ENCODE measurements at places on chromosomes 6 and 20.

DNA sequence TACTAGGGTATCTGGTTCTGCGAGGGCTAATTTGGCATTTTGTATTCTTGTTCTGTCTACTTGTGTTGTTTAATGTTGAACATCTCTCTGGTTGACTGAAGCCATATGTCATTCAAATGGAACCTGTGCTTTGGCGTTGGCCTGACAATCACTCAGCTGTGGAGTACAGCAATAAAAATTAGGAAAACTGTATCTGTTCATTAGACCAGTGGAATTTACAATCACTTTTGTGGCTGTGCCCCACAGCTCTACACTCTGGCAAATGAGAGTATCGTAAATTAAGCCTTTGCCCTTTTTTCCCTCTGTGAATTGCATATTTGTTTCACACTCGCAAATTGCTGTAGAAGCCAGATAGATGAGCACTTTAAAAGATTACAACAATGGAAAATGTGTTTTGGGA is 102.0 kb downstream of the ARID1B start:
- DNase-seq = no peak

DNA sequence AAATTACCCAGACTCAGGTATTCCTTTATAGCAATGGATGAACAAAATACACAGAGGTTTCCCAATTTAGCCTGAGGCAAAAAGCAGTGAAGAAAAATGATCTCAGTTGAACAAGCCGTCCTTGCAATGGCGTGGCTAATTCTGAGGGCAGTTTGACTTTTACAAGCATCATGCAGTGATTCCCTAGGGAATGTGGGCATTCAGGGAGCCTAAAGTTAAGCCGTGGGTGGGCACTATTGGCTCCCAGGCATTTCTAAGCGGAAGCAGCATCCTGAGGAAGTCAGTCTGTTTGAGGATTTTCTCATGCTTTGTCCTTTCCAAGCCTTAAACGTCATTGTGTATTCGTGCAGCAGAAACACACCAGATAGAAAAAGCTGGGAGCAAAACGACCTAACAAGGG is 133.9 kb downstream of the MYLK4 start:
- no peak for DNase-seq

DNA sequence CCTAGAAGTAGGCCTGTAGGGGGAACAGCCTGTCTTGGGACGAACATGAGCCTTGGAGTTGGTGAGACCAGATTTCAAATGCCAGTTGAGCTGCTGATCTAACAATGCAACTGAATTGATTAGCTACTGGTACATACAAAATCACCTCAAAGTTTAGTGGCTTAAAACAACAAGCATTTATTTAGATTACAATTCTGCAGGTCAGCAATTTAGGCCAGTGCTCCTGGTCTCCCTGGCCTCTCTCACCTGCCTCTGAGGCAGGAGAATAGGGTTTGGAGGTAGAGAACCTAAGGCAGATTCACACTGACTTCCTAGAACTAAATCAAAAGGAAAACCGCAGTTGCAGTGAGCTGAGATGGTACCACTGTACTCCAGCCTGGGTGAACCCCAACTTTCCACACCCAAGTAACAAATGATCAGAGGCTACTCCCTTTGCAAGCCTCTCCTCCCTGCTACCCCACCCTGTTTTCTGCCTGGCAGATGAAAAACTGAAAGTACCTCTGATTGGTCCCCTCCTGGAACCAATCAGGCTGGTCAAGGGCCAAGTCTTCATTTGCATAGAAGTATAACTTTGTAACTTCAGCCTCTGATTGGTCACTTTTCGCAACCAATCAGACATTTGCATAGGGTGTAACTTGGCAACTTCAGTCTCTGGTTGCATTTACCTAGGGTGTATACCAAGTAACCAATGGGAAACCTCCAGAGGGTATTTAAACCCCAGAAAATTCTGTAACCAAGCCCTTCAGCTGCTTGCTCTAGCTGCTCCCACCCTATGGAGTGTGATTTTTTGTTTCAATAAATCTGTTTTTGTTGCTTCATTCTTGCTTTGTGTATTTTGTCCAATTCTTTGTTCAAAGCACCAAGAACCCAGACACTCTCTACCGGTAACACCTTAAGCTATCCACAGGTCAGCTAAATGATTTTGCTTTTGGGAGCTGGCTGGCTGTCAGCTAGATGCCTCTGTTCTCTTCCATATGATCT is 8.1 kb upstream of the UBR2 start:
- DNase-seq = peak; percentile 38

GRCh38 chr6:20432692-20433091 is 31.0 kb downstream of the E2F3 start:
- DNase-seq = no peak

DNA sequence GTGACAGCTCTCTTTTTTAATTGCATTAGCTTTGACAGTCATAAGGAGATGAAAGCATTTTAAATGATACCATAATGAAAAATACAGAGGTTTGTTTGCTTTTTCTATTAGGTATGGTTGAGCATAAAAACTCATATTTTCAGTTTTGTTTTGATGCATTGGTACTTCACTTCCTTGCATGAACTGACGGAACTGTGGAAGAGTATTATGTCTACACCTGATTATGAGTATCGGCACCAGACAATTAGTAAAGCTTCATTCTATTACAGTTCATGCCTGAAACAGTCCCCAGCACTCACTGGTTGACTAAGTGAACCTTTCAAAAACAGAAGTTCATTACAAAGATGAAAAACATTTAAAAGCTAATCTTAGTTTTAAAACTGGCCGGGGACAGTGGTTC is 593.0 kb downstream of the GRIK2 start:
- DNase-seq = no peak

GRCh38 chr6:2918936-2919335 is 15.8 kb upstream of the SERPINB9 start:
- DNase-seq = no peak

GRCh38 chr6:158381214-158381613 is 68.9 kb downstream of the TULP4 start:
- DNase-seq = no peak

DNA sequence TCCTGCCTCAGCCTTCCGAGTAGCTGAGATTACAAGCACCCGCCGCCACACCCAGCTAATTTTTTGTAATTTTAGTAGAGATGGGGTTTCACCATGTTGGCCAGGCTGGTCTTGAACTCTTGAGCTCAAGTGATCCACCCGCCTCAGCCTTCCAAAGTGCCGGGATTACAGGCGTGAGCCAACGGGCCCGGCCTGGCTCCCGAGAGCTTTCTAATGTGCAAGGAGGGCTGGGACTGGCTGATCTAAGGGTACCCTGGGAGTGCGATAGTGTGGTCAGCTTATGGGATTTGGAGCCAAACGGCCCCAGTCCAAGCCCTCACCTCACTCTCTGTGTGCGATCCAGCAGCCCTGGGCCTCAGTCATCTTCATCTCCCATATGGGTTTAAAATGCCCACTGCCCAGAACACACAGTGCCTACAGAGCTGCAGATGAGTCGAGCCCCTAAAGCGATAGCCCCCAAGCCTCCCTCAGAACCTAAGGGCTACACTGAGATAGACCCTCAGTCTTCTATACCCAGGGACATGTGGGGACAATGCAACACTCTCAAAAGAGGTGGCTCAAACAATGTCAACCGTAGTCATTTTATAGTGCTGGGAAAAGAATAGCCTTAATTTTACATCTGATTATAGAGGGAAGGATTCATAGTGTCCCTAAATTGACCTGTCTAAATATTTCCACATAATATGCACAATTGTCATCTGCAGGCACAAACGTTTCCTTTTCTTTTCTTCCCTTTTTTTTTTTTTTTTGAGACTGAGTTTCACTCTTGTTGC is 50.1 kb downstream of the SSR1 start:
- no peak for DNase-seq

- DNase-seq = no peak
Observed at GRCh38 chr20:46375771-46376170, 30.6 kb downstream of the ELMO2 start.

DNA sequence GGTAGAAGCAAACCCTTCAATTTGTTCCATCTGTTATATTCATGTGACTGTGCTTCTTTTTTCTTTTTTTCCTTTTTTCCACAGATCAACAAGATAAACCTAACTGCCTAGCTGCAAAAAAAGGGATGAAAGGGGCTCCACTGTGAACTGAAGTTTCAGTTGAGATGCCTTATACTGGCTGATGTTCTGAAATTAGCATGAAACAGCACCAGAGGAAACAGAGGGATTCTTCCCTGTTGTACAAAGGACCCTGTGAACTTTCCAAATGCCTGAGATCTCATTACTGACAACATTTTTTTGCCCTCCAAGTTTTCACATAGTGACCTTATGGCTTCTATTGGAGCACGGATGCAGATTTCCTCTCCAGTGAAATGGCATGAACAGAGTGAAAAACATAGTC is 302.7 kb upstream of the TFAP2D start:
- no peak for DNase-seq

DNA sequence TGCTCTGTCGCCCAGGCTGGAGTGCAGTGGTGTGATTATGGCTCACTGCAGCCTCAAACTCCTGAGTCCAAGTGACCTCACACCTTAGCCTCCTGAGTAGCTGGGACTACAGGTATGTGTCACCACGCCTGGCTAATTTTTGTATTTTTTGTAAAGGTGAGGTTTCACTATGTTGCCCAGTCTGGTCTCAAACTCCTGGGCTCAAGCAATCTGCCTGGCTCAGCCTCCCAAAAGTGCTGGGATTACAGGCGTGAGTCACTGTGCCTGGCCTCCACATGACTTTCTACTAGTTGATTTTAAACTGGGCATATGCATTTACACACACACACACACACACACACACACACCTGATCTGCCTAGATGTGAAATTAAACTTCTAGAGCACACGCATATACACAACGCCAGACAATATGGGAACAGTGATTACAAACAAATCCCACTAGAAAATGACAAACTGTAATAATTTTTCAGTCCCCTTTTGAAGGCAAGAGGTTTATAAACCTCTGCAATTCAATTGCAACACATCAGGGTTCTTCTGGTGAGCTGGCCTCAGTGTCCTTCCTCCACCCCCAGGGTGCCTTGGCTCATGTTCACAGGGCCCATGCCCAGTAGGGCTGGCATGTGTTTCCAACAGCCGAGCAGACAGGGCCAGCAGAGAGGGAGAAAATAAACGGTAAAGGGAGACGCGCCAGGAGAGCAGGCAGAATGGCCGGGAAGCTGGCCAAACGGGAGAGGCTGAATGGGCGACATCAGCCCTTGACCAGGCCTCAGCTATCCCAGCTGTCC is 31.2 kb downstream of the PARD6B start:
- peak; percentile 61 for DNase-seq

- peak; percentile 95 for DNase-seq
Observed at GRCh38 chr6:113595911-113596376, 261.2 kb upstream of the MARCKS start.

DNA sequence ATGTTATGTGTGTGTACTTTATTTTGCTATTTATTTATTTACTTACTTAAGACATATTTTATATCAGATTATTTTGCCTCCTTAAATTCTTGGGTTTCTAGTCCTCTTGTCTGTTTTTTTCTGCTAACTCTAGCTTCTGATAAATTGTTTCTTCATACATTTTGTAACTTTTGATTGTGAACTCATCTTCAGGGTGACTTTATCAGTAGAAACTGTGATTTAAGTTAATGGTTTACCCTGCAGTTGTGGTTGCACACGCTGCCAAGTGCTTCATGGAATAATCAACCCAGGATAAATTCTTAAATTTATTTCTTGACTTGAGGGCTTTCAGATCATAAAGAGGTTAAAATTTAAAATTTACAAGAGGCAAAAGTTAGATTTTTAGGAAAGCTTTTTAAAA is 173.3 kb downstream of the CENPW start:
- no peak for DNase-seq

DNA sequence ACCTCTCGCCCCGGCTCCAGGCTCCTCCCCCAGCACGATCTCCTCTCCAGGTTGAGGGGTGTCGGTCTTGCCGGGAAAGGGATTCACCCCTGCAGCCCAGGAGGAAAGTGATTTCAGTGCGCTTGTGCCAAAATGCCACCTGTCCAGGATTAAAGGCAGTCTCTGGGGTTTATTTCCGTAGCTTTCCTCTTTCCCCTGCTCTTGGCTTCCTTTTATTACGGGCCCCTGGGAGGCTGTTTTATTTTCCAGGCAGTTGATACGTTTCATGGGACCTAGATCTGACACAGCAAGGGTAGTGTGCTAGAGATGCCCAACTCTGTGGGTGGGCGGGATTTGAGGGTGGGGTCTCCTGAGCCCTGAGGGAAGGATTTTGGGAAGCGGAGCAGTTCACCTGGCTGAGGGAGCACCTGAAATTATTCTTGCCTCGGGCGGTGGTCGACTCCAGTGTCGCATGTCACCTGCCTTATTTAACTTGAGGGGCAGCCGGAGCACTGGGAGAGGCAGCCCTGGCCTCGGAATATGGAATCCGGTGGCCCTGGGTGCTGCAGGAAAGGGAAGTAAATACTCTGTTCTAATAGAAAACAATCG is 9.5 kb upstream of the NKX2-2 start:
- no peak for DNase-seq

DNA sequence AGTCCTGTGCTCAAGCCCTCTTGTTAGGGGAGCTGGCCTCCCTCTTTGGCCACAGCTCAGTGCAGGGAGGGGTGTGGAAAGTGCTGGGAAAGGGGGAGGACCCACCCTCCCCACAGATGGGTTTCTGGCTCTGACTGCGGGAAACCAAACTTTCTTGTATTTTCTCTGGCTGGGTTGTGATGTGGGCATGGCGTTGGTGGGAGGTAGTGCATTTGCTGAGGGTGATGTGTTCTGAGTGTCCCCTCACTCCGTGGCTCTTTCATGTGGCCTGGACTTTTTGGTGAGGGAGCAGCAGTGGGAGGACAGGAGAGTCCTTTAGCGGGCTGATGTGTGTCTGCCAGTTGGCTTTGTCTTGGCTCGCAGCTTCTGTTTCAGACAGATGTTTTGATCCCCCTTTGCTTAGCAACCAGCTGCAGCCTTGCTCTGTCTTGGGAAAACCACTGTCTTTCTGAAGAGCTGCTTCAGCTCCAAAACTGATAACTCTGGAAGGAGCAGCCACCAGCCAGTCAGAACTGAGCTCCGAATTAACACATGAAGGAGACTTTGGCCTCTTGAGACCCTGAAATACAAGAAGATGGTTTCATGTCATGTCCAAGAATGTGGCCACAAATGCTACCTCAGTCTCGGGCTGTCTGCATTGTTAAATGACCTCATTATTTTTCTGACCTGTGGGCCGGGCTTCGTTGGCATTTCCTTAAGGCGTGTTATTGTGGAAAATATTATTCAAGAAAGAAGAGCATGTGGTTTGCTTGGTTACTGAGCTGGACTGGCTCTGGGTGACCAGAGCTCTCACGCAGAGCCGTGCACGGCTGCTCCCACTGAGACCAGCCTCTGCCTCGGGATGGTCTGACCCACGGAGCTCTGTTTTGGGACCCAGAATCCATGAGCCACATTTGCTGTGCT is 21.5 kb downstream of the SYNJ2 start:
- peak; percentile 97 for DNase-seq

DNA sequence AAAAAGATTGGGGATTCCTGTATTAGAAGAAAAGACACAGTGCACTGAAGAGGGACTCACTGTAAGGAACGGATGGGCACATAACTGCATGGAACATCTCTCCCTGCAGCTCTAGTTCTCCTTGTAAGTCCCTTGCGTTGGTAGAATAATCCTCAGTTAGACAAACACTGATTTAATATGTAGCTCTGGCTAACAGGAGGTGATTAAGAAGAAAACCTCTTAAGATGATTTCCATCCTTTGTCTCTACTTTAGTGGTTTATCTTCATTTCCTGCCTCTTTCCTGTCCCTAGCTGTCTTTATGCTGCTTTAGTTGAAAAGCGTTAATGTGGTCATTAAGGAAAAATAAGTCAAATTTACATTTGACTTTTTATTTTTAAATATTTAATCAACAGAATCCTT is 86.6 kb downstream of the SLC16A10 start:
- no peak for DNase-seq
